ENCODE measurements at places on chromosomes 4 and X.

GRCh38 chrX:109472939-109473735 lies 8.7 kb downstream of the GUCY2F start:
- DNase-seq = no peak

- DNase-seq = no peak
Measured at GRCh38 chr4:150082241-150082640, 4.0 kb downstream of the DCLK2 start.

DNA sequence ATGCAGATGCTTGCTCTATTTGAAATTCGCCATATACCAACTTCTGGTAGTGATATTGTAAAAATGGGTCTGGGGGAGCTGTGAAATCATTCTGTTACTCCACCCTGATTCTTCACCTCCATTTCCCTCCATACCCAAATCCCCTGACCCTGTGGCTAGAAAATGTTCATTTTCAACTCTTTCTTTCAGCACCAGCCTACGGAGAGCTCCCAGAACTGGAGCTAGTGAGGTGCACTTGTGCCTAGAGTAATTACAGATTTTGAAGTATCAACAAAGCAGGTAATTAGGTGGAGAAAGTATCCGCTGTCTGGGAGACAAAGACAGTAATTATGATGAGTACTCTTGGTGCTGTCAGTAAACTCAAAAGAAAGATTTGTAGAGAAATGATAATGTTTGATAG lies 8.1 kb downstream of the ARHGAP36 start:
- no peak for DNase-seq

- DNase-seq = no peak
Measured at GRCh38 chr4:13539619-13540445, 4.5 kb downstream of the NKX3-2 start.

GRCh38 chr4:158067646-158068045 lies 105.2 kb downstream of the GASK1B start:
- DNase-seq = no peak

GRCh38 chr4:145524552-145524951 lies 42.9 kb downstream of the SMAD1 start:
- no peak for DNase-seq

GRCh38 chrX:30525732-30526131 lies 51.8 kb downstream of the TASL start:
- DNase-seq = no peak

DNA sequence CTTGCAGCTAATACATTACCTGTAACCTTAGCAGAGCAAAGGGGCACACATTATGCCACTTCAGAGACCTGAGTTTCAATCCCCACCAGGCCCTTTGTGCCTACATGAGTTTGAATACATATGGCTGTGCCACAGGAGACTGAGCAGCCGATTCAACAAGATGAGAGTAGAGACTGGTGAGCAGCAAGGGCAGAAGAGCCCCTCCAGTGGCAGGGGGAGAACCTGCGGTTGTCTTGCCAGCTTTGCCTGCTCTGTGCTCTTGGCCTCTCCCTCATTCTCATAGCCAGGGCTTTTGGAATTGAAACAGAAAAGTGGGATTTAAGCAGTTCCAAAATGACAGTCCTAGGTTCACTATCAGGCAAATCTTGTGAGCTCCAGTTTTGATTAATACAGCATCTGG lies 52.3 kb upstream of the CLNK start:
- DNase-seq = no peak

GRCh38 chr4:7908668-7909067 lies 31.0 kb downstream of the AFAP1 start:
- no peak for DNase-seq

DNA sequence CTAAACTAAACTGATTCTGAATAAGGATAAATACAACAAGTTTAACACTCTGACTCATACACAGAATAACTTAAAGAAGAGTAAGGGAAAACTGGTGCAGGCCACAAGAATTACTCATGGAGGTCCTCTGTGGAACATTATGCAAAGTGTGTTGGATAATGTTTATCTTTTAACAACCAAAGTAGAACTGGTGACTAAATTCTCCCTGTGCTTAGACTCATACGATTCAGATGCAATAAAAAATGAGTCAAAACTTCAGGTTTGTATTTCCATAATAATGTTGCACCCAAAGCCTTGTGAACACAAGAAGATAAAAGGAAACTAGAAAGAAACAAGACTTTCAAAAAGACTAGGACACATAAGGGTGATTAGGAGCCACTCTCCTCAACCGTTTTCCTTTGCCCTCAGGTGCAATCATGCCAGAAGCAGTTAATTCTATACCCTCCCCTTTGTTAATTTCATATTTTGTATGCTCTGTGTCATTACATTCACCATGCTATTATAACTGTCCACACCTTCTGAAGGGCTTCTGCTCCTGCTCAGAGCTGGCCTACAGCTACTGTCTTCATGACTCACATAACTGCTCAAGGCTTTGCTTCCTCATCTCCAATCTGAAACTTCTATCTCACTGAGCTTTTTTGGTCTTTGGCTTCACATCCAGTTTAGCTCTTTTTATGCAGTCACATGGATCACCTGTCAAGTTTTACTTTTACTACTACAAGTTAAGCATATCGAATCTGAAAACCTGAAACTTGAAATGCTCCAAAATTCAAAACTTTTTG lies 60.2 kb downstream of the KCNIP4 start:
- no peak for DNase-seq

DNA sequence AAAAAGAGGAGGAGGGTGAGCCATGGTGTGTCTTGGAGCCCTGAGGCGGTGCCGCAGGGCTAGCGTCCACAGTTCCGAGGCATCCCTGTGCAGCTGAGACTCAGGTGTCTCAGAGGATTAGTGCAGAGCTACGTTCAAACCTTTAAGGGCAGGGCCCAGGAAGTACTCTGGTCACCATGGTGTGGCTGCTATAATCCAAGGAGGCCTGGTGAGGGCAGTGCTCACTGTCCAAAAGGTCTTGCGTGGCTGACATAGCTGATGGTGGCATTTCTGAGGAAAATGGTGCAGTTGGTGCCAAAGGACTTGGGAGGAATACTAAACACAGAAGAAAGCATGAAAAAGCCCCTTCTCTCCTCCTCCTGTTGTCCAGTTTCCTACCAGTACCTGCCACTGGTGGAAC lies 146.9 kb downstream of the DCHS2 start:
- DNase-seq = no peak

- DNase-seq = no peak
Measured at GRCh38 chr4:15425520-15425919, 2.3 kb upstream of the C1QTNF7 start.

GRCh38 chr4:120922381-120923206 lies at the start of gene PRDM5:
PRDM5 (minus strand) TSS chr4:120922726; CDS start chr4:120922608, 118 bp downstream.
- DNase-seq = peak; percentile 74

DNA sequence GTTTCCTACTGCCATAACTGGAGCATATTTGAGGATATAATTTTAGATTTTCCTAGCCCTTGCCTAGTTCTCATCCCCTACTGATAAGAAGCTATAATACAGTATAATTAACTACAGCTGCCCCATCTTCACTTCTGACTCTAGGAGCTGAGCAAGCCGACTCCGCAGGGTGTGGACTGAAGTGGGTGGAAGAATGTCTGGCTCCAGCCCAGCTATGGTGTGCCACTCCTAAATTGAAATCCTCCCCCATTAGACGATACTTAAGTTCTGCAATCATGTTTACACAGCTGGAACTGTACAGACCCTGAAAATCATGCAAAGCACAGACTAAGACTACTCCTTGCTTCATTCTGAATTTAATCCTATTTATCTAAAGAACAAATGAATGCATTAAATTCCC lies 93.1 kb downstream of the PCDH19 start:
- DNase-seq = no peak

- DNase-seq = no peak
Measured at GRCh38 chr4:48122756-48123155, 11.3 kb downstream of the TXK start.

- DNase-seq = no peak
Measured at GRCh38 chr4:114512595-114513295, 85.9 kb upstream of the UGT8 start.

All from tibial artery (tissue), 4 donors.